ENCODE measurements at places on chromosomes 4 and X. TPM values are rescaled to one million over a fixed set of nuclear protein-coding genes. Genes with fewer than 3 reads are reported as not detected.

Gene CYP2U1
- total RNA-seq, result 7.7 TPM

Gene OPHN1
- 7.6 TPM for total RNA-seq

Gene BBS12
- total RNA-seq, result 2.8 TPM

Gene IL3RA
- 10.1 TPM for total RNA-seq

Gene COL4A6
- total RNA-seq, result 2.1 TPM

Gene CLDN22
- total RNA-seq, result not detected

Gene SLC16A2
- total RNA-seq, result 1.5 TPM

Gene ARHGEF6
- total RNA-seq, result 4.4 TPM

Gene SRPX
- 330 TPM for total RNA-seq

Gene CT45A5
- total RNA-seq, result not detected

Gene GYG2
- 0.14 TPM for total RNA-seq

All from thoracic aorta endothelial cell (primary cell).